ENCODE measurements at places on chromosomes 1 and 21. TPM values are rescaled to one million over a fixed set of nuclear protein-coding genes. Genes with fewer than 3 reads are reported as not detected.

Gene REG4
- not detected for total RNA-seq

Gene FAM72C
- total RNA-seq, result 0.22 TPM

Gene ADGRL4
- total RNA-seq, result not detected

Gene SLC16A4
- 4.4 TPM for total RNA-seq

DNA sequence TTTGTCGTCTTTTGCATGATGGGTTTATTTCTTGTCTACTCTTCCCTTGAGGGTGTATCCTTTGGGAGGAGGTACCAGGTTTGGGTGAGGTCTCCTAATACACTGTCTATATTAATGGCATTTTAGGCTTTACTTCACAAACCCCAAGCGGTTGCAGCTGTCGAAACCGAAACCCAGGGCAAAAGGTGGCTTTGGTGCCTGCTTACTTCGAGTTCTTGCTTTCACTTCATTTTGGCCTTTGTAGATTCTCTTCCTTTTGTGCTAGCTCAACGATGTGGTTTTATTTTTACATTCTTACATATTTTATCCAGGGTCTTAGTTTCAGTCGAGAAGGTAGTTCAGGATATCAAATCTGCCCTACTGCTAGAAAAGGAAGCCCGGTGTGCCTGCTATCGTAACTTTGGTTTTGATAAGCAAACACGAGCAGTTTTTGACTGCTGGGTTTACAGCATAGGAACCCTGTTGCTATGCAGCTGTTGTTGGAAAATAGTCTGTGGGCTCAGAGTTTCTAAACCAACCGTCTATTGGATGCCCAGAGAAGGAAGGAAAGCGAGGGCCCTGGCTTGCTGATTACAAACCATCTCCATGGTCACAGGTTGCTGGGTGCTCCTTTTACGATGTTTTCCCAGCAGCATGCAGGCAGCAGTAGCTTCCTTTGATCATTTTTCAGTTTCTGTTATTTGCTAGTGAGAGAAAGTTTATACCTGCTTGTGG is 9.8 kb upstream of the TSPAN2 start:
- DNase-seq, result no peak

DNA sequence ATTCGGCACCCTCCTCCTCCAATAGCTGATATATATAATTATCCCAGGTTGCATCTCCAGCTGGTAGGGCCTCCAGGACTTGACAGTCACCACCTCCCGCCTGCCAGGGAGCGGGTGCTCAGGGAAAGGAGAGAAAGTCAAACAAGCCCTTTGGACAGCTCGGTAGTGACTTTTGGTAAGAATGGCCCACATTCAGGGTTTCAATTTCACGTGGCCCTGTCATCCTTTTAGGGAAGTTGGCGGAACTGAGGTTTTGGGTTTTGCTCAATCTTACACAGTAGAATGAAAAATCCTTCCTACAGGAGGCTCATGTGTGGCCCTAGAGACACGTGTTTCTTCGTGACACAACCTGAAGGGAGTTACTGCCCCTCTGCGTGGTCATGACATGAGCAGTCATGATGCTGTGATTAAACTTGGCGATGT is 44.2 kb downstream of the CAPN8 start:
- DNase-seq, result no peak

DNA sequence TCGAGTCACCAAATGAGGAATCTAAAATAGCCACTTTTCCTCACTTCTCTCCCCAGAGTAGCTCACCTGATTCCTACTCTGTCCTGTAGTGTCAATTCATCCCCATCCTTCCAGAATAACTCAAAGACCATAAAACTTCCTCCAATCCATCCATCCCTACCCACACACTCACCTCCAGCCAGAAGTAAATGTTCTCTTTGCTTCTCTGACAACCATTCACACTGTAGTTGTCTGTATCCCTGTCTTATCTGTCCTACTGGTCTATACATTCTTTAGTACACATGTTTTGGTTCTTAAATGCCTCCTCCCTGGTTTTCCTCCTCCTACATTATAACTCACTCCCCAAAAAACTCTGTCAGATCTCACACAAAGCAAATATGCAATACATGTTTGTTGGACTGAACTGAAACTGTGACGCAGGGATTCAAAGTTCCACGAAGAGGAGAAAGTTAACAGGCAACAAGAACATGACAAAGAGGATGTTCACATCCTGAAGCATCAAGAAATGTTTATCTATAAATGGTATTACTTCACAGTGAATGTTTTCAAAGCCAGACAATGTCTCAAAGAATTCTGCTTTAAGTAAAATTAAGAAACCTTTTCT is 11.0 kb downstream of the TP53BP2 start:
- DNase-seq, result no peak

DNA sequence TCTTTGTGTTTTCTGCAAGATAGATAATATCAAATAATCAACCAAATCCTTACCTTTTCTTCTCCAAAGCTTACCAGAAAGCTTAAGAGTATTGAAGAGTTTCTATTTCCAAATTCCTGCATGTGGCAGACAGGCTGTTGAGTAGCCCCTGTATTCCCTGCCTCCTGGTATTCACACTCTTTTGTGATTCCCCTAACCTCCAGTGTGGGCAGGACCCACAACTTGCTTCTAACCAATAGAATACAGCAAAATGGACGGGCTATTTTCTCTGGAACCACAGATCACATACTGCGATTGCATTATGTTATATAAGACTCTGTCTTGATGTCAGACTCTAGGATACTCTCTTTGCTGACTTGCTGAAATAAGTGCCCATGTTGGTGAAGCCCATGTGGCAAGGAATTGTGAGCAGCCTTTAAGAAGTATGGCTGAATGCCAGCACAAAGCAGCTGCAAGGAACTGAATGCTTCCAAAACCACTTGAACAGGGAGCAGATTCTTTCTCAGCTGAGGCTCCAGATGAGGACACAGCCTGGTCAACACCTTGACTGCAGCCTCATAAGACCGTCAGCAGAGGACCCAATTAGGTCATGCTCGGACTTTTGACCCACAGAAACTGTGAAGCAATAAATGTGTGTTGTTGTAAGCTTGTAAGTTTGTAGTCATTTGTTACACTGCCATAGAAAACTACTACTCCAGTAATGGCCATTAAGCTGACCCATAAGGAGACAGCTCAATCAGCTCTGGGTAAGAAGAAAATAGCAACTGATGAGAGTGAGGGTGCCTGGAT is 47.9 kb upstream of the PLXNA2 start:
- DNase-seq, result no peak

- DNase-seq, result no peak
Observed at GRCh38 chr1:61455400-61455799, 269.5 kb downstream of the TM2D1 start.

- DNase-seq, result peak; percentile 27
Observed at GRCh38 chr1:37919277-37919676, 27.6 kb downstream of the INPP5B start.

GRCh38 chr1:190176776-190177175 is 300.9 kb downstream of the BRINP3 start:
- no peak for DNase-seq

DNA sequence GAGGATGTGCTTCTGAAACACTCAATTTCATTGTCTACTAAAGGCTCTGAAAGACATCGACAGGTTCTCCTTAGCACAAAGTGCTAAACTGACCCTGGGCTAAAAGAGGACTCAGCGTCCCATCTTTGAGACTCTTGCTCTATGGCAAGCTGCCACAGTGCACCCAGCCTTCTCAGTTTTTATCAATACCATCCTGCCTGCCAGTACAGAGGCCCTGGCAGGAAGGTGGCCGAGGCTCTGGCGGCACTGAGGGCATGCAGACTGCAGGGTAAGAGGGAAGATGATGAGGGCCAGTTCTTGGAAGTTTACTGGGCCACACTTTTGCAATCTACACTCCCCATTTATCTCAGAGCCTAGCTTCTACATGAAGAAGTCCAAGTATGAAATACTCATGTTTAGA is 5.3 kb downstream of the OLFML2B start:
- no peak for DNase-seq

- DNase-seq, result no peak
Observed at GRCh38 chr21:14353231-14353630, 29.7 kb downstream of the HSPA13 start.

GRCh38 chr21:37452227-37452626 is 85.7 kb downstream of the DYRK1A start:
- DNase-seq, result no peak

- DNase-seq, result peak; percentile 43
Observed at GRCh38 chr1:156295391-156295947, at the start of gene GLMP. TSS of gene GLMP (minus strand) at chr1:156295679. CDS start at chr1:156295645, 34 bp downstream.

- no peak for DNase-seq
Observed at GRCh38 chr1:2210084-2210653, 15.6 kb upstream of the FAAP20 start.

DNA sequence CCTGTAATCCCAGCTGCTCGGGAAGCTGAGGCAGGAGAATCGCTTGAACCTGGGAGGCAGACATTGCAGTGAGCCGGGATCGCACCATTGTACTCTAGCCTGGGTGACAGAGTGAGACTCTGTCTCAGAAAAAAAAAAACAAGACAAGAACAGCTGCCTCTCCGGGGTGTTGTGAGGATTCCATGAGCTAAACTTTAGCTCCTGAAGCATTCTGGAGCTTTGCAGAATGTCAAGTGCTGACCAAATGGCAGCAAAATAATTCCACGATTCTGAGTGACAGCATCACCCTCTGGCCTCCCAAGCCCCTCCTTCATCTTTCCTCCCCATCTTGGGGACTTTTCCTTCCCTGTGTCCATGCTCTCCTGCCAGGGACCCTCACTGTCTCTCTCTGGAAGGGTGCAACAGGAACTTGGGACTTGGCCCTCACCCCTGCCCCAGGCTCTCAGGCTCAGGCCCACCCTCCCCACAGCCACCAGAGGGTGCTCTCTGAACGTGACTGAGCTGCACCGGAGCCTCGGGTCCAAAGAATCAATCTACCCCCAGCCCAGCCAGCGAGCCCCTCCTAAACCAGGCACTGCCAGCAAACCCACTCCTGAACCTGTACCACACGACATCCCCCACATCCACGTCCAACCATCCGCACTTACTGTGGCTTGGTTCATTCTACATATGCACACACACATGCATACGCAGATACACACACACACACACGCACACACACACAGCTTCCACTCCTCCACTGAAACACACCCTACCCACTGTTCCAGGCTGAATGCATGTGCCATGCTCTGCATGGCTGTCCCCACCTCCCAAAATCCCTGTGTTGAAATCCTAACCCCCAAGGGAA is 45.7 kb downstream of the ACOT7 start:
- DNase-seq, result peak; percentile 77

GRCh38 chr21:44093761-44094160 is 13.4 kb upstream of the PWP2 start:
- no peak for DNase-seq

GRCh38 chr1:157310401-157310800 is 172.2 kb upstream of the ETV3 start:
- no peak for DNase-seq

GRCh38 chr1:214569357-214570004 is 18.1 kb upstream of the PTPN14 start:
- DNase-seq, result no peak
